COR-L47 (cell line): ENCODE measurements at places on chromosomes 11 and 22.
A peak's percentile ranks its signal among the peaks of the same experiment; 100 is the strongest.

DNA sequence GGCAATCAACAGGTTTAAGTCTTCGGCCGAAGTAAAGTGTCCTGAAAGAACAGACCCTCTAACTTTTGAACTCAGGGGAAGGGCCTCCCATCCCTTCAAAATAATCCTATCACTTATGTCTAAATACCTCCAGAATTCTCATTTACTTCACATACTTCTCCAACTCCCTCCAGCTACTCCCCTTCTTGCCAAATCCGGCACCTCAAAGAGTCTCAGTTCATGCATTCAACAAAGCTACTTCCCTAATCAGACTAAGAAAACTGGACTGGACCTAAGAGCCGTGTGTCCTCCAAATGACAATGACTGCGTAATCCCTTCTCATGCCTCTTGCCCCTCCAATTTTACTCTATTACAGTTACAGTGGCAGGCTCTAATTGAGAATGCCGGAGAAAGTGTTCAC lies 1.3 kb downstream of the DDB1 start:
- no peak for DNase-seq

DNA sequence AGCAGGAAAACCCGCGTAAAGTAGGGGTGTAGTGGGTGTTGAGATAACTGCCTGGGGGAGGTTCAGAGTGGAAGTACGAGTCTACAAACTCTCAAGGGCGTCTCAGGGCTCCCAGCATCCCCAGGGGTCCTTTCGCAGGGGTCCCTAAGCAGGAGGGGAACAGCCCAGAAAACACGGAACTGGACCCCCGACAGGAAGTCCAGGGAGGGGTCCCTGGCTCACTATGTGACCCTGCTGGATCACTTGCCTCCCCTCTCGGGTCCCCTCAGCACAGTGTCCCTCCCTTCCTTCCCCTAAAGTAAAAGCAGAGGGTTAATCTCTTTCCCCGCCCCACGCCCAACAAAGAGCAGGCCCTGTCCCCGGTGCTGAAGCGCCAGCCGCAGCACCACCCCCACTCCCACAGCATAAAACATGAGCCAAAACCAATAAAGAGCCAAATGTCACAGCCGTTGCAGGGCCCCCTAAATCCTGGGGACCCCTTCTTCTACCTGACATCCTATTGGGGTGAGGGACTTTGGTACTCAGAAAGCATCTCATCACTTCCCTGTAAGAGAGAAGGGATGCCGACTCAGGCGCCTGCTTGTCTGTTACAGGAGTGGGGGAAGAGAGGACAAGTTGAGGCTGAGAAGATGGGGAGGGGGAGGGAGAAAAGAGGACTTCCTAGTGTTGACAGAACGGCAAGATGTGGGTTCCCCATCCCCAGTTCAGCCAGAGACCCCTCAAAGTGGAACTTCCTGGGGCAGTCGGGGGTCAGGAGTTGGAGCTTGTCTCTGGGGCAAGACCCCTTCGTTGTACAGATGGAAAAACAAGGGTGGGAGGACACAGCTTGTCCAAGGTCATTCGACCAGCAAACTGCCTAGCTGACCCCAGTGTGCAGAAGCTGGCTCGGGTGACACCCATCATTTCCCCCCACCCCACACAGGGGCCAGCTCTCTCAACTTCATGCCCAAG lies 1.4 kb upstream of the NEFH start:
- no peak for DNase-seq

GRCh38 chr11:3341298-3341697 lies 37.6 kb downstream of the ZNF195 start:
- peak; percentile 47 for DNase-seq

GRCh38 chr11:69667619-69668604 lies 7.2 kb downstream of the LTO1 start:
- peak; percentile 34 for DNase-seq

- no peak for DNase-seq
Observed at GRCh38 chr11:6626971-6627761, 7.9 kb upstream of the TPP1 start.

GRCh38 chr11:111177037-111177871 lies 68.3 kb upstream of the POU2AF2 start:
- DNase-seq: no peak

DNA sequence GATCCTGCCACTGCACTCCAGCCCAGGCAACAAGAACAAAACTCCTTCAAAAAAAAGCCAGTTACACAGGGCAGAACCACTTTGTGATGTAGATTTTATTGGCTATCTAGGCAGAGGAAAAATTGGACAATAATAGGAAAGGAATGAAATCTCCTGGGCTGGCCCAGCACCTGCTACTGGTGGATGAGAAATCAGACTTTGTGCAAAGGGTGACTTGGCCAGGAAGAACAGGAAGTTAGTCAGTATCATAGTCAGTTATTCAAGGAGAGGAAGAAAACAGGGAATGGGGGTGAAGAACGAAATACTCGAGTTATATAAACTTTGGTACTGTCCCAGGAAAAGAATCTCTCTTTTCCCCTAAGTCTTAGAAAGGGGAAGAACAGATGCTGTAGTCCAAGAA lies 11.0 kb upstream of the SPTBN2 start:
- no peak for DNase-seq

DNA sequence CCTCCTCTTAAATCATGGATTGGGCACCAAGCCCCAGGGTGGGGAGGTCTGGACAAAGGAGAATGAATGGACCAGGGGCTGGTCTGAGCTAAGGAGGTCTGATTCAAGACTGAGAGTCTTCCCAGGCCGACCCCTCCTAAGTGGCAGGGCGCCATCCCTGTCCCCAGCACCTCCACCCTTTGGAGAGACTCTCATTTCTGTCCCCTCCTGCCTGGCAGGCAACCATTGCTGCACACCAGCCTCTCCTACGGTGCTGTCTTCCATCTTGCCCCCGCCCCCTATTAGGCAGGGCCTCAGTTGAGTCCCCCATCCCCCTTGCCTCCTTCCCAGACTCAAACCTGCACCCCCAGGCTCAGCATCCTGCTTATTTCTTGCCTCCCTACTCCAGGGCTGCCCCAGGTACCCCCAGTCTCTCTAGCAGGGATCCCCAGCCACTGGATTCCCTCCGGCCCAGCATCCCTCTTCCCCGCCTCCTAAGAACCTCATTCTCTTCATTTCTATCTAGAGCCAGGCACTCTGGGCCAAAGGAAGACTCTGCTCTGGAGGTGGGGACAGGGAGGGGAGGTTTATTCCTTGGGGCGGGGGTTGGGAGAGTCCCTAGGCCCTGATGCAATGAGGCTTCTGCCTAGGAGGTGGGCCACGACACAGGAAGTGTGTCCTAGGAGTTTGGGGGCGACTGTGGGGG lies 1.7 kb upstream of the RCOR2 start:
- no peak for DNase-seq

DNA sequence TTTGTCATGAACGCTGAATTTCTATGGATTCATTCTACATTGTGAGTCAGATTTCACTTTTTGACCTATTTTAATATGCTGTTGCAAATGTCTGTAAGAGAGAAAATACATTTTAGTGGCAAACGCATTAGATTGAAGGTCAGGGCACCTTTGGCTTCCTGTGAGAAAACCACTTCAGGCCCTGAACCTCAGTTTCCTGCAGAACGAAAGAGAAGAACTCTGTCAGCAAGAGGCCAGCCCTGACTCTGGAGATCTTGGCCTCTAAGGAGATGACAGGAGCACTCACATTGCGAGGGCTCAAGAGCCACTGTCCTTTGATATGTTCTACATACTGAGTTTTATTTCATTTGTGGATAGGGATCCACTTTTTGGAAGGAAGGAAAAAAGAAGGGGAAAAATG lies 83.6 kb downstream of the KCNJ1 start:
- no peak for DNase-seq
